ENCODE measurements at places on chromosomes 2 and 18.

DNA sequence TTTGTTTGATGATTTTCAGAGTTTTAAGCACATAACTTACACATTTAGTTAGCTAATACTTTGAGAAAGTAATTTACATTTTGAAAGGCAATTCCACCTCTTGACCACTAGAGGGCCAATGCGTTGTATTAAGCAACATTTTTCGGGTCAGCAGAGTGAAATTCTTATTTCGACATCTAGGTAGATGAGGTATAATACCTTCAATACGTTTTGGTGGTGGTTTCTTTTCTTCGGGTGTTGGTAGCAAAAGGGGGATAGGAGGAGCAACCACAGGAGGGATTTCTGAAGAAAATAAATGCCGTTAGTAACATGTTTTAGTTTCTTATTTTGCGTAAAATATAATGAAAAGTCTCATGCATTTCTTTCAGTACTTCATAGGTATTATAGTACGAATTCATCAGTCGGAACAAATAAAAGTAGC, 106.3 kb downstream of the TTN start:
- H3K4me3 ChIP-seq, result no peak overlapping the region
- no peak overlapping the region for H3K27ac ChIP-seq
- peaks cover 2% of the 10 kb centered on the region for H3K4me1 ChIP-seq
- no peak for DNase-seq

- H3K4me3 ChIP-seq, result peak overlapping the region; percentile 5
- H3K27ac ChIP-seq, result no peak overlapping the region
- H3K4me1 ChIP-seq, result peaks cover 35% of the 10 kb centered on the region
Observed at GRCh38 chr2:111123751-111124150, 3.0 kb downstream of the BCL2L11 start.

DNA sequence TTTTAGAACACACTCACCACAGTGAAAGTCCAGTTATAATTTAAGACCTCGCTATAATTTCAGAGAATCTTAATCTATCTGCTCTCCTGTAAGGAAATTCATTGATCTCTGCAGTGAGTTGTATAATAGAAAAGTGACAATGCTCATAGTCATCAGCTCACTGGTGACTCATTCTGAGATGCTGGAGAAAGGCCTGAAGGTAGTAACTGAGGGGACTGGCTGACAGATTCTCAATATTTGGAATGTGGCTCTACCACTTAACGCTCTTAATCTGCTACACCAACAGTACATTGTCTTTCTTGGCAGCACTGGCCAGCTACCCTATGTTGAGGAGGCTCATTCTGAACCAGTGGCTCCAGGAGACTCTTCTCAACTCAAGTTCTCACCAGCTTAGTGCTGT, 246.1 kb downstream of the RPRM start:
- no peaks in the 10 kb centered on the region for H3K27me3 ChIP-seq
- H3K4me1 ChIP-seq, result peaks cover 16% of the 10 kb centered on the region
- H3K4me3 ChIP-seq, result no peak overlapping the region
- no peak for DNase-seq
- H3K36me3 ChIP-seq, result no peaks in the 10 kb centered on the region

- H3K27me3 ChIP-seq, result peaks cover 13% of the 10 kb centered on the region
- peaks cover 10% of the 10 kb centered on the region for H3K4me1 ChIP-seq
- DNase-seq, result peak; percentile 27
- no peaks in the 10 kb centered on the region for H3K36me3 ChIP-seq
- H3K4me3 ChIP-seq, result peak overlapping the region; percentile 29
Observed at GRCh38 chr2:131034122-131035051, 58.9 kb downstream of the FAM168B start.
